ENCODE measurements at places on chromosomes 2 and 18.

- no peak for DNase-seq
Measured at GRCh38 chr18:37564711-37565100, 892 bp downstream of the CELF4 start.

DNA sequence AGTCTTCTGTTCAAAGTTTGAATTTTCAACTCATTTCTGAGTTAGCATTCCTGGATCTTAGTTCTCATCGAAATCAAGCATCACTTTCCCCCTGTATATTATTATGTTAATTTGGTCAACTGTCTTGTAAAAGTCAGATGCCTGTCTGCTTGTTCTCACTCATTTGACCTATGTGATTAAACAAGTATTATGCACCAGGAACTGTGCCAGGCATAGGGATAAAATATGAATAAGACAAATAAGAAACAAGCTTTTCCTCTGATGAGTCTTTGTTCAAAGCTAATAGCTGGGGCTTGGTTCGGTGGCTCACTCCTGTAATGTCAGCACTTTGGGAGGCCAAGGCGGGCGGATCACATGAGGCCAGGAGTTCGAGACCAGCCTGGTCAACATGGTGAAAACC lies 19.7 kb upstream of the EMILIN2 start:
- no peak for DNase-seq

DNA sequence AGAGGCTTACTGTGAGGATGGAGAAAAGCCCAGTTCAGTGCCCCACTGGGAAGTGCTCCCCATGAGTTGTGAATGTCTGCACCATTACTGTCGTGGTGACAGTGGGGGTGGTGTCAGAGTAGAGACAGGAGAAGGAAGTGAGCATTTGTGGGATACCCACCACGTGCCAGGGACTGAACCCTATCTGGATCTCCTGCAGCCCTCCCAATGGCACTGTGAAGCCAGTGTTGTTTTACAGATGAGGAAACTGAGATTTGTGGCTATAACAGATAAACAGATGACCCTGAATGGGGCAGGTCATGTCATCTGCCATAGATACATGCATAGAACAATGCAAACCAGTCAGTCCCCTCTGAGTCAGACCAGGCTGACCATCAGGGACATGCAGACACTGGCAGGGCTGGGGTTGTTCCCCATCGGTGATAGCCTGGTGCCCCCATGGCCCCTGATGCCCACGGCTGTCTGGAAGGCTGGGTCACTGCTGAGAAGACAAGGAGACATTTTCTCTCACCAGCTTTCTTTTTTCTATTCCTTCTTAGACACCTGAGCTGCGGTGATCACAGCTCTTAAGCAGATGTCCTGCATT lies 60.8 kb downstream of the EMILIN2 start:
- no peak for DNase-seq

- DNase-seq: no peak
Measured at GRCh38 chr2:213166109-213166508, 14.7 kb upstream of the IKZF2 start.

GRCh38 chr2:199696048-199696447 lies 154.9 kb downstream of the FTCDNL1 start:
- no peak for DNase-seq

DNA sequence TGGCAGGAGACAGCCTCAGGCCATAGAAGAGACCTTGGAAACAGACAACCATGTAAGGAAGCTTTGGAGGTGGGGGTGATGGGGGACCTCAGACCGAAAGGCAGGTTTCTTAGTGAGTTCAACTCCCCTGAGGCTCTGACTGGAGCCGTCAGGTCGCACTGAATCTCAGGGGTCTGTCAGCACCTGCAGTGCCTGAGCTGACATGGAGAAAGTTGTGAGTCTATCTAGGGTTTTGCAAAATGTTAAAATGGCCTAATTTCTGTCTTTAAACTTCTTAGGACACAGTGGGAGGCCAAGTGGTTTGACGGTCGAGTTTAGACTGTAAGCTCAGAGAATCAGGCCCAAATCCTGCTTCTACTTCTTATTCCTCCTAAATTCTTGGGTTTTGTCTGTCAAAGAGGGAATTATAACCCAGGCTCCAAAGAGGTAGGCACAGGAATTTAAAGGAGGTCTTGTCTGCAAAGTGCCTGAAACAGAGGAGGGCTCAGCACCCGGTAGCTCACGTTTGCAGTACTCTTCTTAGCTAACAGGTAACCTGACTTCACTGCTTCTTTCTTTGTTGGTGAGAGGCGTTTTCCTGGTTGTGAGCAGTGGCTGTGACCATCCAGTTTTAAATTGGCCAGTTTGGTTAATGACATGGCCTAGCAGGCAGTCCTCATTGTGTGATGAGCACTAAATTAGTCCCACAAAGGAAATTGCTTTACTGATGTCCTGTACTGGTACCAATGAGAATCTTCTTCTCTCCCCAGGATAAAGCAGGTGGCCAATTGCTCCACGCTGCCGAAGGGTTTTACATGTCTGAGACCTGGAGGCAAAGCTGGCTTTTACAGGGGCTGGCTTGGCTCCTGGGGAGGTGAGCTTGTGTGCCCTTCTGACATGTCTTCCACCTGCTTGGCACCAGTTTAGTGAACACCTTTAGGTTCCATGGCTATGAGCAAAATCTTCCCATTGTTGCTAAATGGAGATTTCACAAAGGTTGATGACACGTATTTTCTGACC lies 95.7 kb downstream of the MYCN start:
- no peak for DNase-seq

DNA sequence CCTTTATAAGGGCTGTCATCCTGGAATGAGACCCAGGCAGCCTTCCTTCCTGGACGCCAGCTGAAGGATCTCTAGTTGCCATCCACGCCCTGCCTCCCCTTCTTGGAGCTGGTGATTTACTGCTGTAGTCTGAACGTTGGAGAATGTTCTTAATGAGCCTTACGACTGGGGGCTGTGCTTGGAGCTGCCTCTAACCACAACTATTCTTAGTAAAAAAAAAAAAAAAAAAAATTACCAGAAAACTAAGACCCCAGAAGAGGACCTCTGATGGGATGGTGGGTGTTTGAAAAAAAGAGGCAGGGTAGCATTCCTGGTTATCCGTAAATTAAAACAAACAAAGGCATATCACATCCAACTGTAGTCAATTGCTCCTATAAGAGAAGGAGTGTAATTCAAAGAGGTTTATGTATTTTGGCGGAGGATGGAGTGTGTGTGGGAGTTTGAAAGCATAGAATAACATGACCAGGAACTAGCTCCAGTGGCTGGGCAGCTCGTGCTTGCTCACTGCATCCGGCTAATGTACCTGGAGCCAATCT lies 105.4 kb downstream of the QPCT start:
- DNase-seq: no peak

- no peak for DNase-seq
Measured at GRCh38 chr2:40760071-40760666, 308.3 kb upstream of the SLC8A1 start.

- DNase-seq: no peak
Measured at GRCh38 chr2:85245891-85246290, 81.9 kb downstream of the TGOLN2 start.

- DNase-seq: no peak
Measured at GRCh38 chr2:209160800-209161588, 262.9 kb upstream of the MAP2 start.

DNA sequence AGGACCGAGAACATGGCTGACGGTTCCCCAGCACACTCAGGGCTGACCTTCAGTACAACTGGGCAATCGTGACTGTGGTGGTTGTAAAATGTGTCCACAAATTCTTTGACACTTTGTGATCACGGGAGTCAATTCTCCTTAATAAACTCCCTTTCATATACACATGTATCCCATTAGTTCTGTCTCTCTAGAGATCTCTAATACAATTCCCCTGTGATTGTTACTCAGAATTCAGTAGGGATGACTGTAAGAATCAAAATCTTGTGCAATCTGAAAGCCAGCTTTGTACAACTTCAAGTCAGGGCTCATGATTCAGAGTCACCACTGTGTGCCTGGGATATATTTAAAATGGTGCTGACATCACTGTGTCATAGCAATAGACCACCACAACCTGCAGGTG lies 89.5 kb upstream of the LMAN1 start:
- DNase-seq: no peak

DNA sequence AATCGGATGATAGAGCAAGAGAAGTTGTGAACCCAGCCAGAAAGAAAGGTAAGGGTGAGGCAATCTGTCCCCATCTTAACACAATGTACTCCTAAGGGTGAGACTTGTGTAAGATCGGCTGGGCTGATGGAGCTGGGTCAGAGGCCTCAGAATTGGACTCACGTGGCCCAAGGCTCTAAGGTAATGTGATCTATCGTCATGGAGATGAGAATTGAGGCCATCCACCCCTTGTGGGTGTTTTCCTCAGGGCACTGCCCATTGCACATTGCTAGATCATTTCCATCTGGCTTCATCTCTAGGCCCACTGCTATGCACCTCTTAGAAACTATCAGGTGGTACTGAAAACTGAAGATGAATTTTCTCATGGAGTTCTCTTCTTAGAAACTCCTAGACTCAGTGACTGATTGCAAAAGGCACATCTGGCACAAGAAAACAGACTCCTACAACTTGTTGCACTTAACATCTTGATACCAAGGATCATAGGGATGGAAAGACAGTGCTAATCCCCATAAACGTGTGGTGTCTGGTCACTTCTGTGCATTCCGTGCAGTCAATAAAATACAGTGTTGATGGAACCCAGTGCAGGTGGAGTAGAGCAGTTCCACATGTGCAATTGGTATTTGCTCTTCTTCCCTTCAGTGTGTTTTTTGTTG lies 228.9 kb upstream of the FOSL2 start:
- DNase-seq: no peak

DNA sequence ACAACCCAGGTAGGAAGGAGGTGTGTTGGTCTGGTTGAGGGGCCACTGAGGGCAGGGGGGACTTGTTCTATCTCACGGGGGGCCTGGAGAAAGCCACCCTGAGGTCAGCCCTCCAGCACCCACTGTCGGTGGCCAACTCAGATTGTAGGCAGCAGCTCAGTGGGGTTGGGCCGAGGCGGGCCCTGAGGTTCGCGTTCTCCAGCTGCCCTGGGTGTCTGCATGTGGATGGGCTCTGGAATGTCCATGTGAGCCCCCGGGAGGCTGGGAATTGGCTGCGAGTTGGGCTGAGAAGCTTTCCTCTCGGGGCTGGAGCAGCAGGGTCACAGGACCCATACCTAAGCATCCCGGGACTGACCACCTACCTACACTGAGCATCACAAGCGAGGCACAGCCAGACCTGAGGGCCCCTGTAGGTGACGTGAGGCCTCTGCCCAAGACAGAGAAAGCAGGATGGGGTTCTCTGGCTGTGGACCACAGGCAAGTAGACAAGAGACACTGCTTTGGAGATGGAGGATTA lies 70.3 kb upstream of the HAAO start:
- no peak for DNase-seq

- no peak for DNase-seq
Measured at GRCh38 chr2:209511637-209512036, 87.8 kb downstream of the MAP2 start.

DNA sequence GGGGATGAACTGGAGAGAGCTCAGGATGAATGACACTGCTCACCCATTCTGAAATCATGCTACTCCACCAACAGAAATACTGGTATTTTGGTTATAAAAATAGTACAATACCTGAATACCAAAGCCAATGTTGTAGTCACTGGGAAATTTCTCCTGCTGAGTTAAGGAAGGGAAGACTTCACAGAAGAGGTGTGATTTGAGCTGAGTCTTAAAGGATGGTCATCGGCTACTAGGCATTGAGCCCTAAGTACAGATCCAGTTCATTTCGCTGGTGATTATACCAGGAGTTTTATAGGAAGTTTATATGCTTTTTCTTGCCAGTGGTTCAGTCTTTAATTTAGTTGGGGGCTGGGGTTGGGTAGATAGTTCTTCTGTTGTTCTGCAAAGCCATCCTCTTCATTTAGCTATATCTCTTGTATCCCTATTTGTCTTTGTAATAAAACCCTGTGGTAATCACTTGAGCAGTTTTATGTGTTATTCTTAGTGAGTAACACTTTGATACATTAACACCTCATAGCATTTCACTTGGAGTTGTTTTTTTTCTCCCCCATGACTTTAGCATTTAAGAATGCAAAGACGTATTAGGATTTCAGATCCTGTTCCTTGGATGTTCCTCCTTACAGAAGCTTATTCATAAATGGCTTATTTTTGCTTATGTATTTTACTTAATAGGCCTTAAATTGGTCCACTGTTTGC lies 239.9 kb upstream of the FOSL2 start:
- no peak for DNase-seq

DNA sequence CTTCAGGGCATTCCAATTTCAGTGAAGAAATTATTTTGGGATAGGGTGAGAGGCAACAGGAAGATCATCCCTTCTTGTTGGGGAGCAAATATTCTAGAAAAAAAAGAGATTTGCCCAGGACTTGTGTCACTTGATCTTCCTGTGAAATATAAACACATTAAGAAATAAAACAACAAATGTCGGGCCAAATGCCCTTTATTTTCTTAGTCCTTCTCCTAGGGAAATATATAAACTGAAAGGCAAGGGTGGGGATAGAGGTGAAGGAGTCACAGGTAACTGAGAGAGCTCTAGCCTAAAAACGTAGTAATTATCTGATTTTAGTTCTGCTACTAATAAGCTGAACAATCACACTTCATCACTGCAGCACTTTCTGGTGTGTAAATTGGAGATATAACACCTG lies 104.6 kb upstream of the ACVR1C start:
- no peak for DNase-seq

DNA sequence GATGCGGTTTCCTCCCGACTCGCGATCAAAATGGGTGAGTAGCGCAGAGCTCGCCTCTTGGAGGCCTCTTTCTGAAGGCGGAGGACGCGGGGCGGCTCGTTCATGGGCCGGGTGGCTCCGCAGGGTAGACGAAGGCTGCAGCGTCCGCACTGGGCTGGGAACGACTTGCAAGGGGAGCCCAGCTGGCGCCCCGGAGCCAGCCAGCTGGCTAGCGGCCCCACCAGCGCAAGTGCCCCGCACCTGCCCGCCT lies 328 bp upstream of the PASK start:
- no peak for DNase-seq

DNA sequence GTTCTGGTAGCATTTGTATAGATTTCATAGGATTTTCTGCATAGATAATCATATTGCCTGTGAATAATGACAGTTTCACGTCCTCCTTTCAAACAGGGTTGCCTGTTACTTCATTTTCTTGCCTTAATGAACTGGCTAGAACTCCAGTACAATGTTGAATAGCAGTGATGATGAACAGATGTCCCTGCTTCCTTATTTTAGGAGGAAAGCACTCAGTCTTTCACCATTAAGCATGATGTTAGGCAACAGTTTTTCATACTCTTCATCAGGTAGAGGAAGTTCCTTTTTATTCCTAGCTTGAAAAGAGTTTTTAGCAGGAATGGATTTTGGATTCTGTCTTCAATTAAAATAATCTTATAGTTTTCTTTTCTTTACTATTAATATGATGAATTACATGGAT lies 39.7 kb downstream of the C2orf76 start:
- DNase-seq: no peak

GRCh38 chr2:181465676-181466375 lies 8.6 kb downstream of the ITGA4 start:
- DNase-seq: no peak

- DNase-seq: no peak
Measured at GRCh38 chr2:184729581-184729980, 131.3 kb downstream of the ZNF804A start.

GRCh38 chr2:191376981-191377629 lies 131.9 kb downstream of the MYO1B start:
- no peak for DNase-seq

All from effector memory CD8-positive, alpha-beta T cell (primary cell).